HTR-8/SVneo (cell line): ENCODE measurements at places on chromosomes 11 and 22.

- DNase-seq: no peak
Measured at GRCh38 chr11:81725701-81726100, 1008.0 kb downstream of the FAM181B start.

GRCh38 chr22:45516163-45516562, 13.5 kb downstream of the FBLN1 start:
- DNase-seq: no peak

- no peak for DNase-seq
Measured at GRCh38 chr22:41845380-41846267, 12.7 kb downstream of the SREBF2 start.

DNA sequence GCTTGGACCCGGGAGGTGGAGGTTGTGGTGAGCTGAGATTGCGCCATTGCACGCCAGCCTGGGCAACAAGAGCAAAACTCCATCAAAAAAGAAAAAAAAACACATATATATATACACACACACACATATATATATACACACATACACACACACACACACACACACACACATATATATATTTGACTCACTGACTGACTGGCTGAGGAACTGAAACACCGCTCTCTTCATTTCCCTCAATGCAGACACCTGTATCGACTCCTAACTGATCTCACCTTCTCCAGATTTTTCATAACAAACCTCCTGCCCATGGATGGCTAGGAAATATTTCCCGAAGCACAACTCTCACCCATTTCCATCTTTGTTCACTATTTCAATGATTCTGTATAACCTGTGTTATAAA, 140.7 kb upstream of the ANO3 start:
- DNase-seq: no peak

- no peak for DNase-seq
Measured at GRCh38 chr22:37640591-37641560, 1.4 kb downstream of the SH3BP1 start.

GRCh38 chr22:45317551-45318167, 7.9 kb downstream of the FAM118A start:
- DNase-seq: no peak

- peak; percentile 77 for DNase-seq
Measured at GRCh38 chr22:39253435-39254070, 8.8 kb upstream of the PDGFB start.

GRCh38 chr11:9266132-9266736, 1.1 kb upstream of the DENND5A start:
- DNase-seq: no peak

- no peak for DNase-seq
Measured at GRCh38 chr11:75477614-75477935, 44.6 kb upstream of the KLHL35 start.

DNA sequence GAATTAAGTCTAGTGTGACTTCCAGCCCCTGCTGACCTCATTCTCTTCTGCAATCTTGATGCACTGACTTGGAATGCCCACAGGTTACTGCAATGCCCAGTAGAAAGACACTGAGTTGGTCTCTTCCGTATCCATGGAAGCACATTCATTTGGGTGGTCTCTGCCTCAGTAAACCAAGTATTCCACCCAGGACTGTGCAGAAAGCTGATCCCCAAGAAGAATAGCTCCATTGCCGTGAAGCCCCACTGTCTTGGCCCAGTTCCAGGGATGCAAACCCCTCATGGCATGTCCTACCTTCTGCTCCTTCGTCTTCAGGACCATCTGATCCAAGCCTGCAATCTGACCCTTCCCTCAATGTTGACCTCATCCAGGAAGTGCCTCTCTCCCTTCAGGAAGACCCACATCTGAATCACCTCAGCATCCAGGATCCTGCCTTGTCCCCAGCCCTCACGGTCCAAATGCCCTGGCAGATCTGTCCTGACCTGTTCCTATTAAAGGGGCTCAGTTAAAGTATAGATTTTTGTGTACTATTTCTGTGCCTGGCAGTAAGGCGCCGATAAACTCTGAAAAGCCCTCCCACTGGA, 425.8 kb downstream of the SOX6 start:
- DNase-seq: no peak

GRCh38 chr22:41526226-41526829, 17.9 kb downstream of the POLR3H start:
- no peak for DNase-seq

GRCh38 chr22:36925388-36926290, 12.2 kb downstream of the CSF2RB start:
- peak; percentile 37 for DNase-seq

DNA sequence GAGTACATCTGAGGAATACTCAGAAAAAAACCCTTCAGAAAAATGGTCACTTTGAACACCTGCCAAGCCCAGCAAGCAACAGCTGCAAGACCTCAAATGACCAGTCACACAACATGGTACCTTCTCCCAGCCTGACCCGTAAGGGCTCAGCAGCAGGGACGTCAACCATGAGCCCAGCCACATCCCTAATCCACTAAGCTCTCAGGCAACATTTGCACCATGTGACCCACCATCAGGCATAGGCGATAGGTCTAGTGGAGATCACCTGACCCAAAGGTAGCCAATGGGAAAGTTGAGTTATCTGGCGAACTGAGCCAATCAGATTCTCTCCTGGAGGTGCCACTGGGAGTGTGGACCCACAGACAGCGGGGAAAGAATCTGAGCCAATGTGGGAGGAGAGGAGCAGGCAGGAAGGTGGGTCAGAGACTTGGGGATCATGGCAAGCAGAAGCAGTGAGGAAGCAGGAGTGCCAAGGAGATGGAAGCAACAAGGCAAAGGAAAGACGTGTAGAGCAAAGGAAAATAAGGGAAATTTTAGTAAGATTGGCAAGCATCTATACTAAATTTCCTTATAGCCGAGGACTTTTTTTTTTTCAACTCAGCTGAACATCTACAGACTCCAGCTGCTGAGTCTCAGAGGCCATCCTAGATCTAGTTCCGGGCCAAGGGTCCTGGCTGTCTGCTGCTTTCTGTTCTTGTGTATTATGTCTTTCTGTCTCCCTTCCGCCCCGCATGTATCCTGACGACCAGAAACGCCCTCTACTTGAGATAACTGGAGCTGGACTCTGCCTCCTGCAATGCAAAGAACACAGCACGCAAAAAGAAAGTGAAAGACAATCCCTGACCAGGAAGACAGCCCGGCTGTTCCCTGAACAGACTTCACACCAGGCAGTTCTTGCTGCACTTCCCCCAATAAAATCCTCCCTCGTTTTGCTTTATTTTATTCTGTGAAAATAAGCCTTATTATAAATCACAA, 11.0 kb upstream of the PLAAT2 start:
- DNase-seq: no peak

DNA sequence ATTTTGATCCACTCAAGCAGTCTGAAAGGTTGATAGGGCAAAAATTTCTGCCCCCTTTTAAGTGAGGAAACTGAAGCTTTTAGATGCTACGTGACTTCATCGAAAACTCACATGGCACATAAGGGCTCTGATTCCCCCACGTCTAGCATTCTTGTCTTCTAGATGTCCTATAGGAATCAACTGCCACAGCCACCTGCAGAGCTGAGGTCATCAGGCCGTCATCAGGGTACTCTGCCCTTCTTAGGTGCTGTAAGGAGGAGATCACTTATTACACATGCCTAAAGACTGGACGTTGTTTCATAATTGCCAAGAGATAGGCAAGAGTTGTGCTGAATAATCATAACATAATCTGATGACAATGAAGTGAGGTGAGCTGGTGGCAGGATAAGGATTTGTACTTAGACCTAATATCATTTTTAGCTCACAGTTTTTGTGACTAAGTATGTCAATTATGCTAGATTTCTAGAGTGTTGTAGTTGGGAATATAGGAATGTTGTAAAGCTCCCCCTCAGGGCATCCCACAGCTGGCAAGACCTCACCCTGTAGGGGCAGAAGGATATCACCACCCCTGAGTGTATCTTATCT, 349.4 kb downstream of the METTL15 start:
- no peak for DNase-seq

DNA sequence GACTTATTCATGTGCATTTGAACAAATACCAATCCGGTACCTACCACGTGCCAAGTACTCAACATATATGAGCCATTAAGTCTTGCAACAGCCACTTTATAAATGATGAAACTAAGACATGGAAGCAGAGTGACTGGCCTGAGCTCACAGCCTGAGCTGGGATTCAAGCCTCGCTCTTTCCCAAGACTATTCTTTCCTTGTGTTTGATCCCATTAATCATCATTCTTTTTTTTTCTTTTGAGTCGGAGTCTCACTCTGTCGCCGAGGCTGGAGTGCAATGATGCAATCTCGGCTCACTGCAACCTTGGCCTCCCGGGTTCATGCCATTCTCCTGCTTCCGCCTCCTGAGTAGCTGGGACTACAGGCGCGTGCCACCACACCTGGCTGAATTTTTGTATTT, 119.3 kb downstream of the ABTB2 start:
- no peak for DNase-seq
